ENCODE measurements at places on chromosomes 7 and 10.

GRCh38 chr7:105643384-105643783, 62.1 kb upstream of the EFCAB10 start:
- no peak for DNase-seq

- no peak for DNase-seq
Measured at GRCh38 chr10:26981232-26981824, 119.0 kb downstream of the ANKRD26 start.

- no peak for DNase-seq
Measured at GRCh38 chr7:14480281-14480680, 422.3 kb downstream of the DGKB start.

DNA sequence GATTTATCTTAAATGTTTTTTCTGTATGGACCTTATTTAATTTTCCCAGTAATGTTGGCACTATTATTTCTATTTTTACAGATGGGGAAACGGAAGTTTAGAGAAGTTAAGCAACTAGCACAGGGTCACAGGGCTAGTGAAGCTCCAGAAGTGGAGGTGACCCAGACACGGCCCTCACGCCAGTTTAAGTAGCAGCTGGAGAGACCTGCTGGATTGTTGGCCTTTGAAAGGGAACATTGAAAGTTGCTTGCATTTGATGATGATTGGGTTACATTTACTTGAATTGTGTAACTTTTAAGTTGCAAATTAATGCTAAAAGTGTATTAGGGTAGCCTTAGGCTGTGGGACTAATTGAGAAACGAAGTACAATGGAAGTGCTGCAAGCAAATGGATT, 25.6 kb downstream of the CDK14 start:
- no peak for DNase-seq

GRCh38 chr10:78464856-78465267, 431.2 kb downstream of the RPS24 start:
- DNase-seq, result no peak

GRCh38 chr10:72337039-72337629, 17.6 kb downstream of the DNAJB12 start:
- peak; percentile 82 for DNase-seq

GRCh38 chr7:38863601-38864291, 45.2 kb downstream of the VPS41 start:
- DNase-seq, result no peak

DNA sequence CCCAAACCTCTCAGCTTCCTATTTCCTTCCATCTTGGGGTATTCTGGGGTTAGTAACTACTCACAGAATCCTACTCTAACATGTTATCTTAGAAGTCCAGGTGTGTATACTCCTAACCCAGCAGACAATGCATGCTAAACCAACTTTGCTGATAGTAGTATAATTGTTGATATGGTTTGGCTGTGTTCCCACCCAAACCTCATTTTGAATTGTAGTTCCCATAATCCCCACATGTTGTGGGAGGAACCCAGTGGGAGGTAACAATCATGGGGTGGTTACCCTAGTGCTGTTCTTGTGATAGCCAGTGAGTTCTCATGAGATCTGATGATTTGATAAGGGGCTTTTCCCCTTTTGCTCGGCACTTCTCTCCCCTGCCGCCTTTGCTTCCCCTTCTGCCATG, 135.1 kb downstream of the CHRM2 start:
- DNase-seq, result no peak

GRCh38 chr7:31991846-31992245, 78.4 kb downstream of the PDE1C start:
- no peak for DNase-seq

DNA sequence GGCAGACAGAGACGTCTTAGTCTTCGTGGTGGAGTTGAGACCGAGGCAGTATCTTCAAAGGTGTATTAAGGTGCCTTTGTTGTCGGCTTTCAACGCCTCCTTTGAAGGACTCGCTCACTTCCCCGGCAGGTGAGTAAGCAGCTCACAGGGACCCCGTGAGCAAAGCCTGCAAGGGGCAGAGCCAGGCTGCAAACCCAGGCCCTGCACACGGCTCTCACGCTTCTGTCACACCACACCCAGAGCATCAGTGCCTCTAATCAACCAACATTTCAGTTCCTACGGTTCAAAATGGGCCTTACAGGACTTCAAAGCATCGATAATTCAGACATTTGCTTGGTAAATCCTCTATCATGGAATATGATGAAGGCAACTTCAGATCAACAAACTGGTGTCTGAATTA, 64.8 kb upstream of the INSIG1 start:
- no peak for DNase-seq

DNA sequence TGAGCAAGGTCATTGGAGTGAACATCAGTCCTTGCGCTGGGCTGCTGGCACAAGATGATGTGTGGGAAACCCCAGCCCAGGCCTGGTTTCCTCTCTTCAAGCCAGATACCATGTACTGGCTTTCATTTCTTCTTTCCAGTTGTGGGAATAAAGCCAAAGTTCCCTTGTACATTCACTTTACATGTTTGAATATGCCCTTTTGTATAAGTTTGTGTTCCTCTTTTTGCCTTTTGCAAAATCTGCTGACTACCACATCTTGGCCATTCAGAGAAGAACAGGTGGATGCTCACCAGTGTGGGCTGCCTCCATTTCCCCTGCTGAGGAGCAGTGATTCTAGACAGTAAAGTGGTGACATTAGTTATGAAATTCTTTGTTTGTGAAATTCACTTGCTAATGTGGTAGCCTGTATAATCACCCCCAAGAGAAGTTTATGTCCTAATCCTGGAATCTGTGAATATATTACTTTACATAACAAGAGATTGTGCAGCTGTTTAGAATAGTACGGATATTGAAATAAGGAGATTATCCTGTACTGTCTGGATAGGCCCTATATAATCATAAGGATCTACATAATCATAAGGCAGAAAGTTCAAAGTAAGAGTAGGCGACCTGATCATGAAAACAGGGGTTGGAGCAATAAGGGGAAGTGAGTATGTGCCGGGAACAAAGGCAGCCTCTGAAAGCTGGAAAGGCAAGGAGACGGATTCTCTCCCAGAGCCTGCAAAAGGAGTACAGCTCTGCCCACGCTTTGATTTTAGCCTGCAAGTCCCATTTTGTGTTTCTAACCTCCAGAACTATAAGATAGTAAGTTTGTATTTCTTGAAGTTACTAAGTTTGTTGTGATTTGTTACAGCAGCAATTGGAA, 18.8 kb upstream of the AOAH start:
- no peak for DNase-seq

DNA sequence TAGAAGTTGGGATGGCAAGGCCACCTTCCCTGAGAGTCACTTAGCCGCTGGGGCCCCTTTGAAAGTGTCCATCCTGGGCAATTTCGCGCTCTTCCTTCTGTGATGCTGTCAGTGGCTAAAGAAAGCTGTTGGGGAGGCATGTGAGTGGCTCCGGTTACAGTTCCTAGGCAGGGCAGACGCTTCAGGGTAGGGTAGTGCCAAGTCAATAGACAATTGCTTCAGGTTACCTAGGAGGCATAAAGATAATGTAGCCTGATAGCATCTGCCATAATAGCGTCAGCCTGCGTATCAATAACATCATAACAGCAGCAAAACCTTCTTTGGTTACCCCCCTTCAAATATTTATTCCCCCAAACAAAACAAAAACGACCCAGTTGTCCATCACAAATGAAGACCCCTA, at the start of gene FAM107B:
Gene FAM107B, minus strand, starts transcription at position 101 of the 400 bp plus-strand sequence. CDS start 234 bp downstream, outside the sequence.
- DNase-seq, result no peak

GRCh38 chr7:137069249-137069963, 201.0 kb downstream of the CHRM2 start:
- DNase-seq, result no peak

DNA sequence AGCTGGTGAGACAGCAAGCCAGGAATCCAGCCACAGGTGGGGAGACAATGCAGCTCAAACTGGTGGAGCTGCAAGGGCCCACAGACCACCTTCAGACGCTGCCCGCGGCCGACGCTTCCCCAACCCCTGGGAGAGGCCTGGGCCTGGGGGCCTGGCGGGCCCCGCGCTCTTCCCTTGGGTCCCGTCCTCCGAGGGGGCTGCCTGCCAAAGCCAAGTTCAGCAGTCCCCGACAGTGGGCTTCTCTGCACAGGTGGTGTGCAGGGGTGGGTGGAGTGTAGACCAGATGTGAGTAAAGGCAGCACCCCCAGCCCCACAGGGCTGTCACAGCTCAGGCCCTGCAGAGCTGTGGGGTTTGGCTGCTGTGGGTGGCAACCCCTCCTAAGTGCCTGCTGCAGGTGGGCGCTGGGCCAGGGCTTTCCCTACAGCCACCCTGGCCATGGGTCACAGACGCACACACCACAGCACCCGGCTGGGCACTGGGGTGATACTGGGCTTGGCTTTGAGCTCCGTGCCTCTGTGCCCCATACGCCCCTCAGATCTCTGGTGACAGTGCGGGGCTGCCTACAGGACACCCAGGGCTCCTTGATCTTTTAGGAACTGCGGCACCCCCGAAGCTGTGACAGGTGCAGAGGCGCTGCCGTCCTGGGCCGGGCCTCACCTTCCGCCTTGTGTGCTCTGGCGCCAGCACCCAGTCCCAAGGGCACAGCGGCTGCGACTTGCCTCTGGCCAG, 20.5 kb downstream of the BNIP3 start:
- DNase-seq, result no peak

DNA sequence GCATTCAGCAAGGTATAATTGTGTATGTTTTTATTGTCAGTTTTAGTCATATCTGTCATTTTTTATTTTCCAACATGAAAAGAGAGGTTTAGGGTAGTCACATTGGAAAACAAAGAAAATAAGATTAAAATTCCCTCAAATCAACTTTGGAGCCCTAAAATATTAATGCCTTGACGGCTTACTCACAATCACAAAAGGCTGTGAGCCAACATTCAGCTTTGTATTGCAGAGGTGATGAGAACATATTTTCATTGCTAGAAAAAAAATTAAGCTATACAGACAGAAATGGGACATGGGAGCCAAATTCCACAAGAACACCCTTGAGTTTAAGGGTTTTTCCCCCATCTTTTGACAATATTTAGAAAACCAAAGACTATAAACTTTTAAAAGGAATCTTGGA, 30.2 kb downstream of the CALD1 start:
- no peak for DNase-seq

DNA sequence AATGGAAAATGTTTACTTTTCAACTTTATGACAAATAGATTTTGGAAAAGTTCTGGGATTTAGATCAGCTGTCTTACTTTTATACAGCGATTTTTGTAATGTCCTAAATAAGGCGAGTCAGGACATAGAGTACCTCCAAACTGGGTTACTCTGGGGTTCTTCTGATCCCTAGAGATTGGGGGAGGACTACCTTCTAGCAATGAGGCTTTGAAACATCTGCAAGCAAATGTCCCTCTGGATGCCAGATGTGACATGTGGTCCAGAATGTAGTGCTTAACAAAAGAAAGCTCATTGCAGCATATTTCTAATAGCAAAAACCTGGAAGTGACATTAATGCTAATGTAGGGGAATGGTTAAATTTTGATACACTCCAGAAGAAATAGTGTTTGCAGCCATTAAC, 36.1 kb downstream of the ABRAXAS2 start:
- DNase-seq, result no peak

GRCh38 chr7:50329775-50330174, 25.3 kb downstream of the IKZF1 start:
- DNase-seq, result no peak

GRCh38 chr7:102220960-102221800, 65.5 kb upstream of the SH2B2 start:
- DNase-seq, result no peak

DNA sequence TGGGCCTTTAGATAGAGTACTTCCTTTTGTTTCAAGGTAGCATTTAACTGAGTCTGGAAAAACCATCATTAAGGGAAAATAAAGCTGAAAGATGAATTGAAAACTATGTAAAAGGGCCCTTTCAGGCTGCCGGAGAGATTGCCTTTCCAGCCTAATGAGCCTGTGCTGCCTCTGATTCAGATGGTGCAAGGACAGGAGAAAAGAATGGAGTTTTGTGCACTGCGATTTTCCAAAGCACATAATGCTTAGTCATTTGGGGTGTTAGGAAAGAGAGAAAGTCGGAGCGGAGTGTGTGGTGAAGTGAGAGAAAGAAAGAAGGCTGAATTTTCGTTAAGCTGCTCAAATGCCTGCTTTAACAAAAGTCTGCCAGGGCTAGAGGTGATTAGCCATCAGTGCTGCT, 259.7 kb downstream of the PAXIP1 start:
- no peak for DNase-seq

- DNase-seq, result no peak
Measured at GRCh38 chr10:61363006-61363405, 90.2 kb downstream of the TMEM26 start.

DNA sequence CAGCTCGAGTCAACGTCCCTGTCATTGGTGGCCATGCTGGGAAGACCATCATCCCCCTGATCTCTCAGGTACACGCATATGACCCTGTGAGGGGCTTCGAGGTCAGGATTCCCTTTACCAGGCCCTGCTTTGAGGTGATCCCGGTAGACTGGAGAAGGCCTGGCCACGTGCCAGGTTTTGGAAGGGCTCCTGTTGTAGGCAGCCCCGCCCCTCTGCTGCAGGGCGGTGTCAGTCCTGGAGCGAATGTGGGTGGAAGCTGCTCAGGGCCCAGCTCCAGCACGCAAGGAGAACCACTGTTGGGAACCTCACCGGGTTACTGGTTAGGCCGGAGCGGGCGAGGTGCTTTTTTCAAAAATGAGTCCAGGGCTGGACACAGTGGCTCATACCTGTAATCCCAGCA, 15.6 kb downstream of the MDH2 start:
- DNase-seq, result no peak

DNA sequence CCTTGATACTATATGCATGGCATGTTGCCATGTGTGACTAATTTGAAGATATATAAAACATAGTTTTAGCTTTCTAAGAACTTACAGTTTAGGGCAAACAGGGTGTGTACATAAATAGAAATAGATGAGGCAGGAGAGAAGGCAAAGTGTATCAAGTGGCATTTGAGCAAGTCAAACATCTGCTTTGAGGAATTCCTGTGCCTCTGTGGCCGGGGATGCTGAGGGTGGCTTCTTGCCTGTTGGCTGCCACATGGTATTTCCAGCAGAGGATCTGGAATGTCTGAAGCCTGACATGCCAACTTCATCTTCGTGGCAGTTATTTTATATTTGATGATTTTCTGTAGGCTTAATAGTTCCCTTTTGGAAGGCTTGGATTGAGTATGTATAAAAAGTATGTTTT, 6.0 kb downstream of the SSBP1 start:
- DNase-seq, result no peak

DNA sequence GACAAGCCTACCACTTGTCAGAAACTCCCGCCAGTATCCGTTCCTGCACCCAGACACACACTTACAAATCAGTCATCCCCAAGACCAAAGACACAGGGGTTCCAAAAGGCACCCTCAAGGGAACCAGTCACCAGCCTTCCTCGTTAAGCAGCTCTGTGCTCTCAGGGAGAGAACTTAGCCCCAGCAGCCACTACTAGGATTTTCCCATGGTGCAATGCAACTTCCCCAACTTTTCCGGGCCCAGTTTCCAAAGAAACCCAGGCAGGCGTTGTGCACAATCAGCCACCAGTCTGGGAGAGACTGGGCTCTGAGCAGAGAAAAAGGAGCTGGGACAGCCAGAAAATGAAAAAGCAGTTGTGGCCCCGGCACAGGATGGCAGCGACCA, 1.2 kb downstream of the DLG5 start:
- no peak for DNase-seq

Data from activated naive CD8-positive, alpha-beta T cell treated with anti-CD3 and anti-CD28 coated beads, Interleukin-2, amount 50 U/mL, for 24 hours (primary cell).